ENCODE measurements at places on chromosomes 4 and X. TPM values are rescaled to one million over a fixed set of nuclear protein-coding genes. Genes with fewer than 3 reads are reported as not detected.

YY2 gene
- 0.61 TPM for total RNA-seq

SSX1 gene
- 0.26 TPM for total RNA-seq

GRCh38 chr4:182770996-182771514, 146.1 kb downstream of the DCTD start:
- DNase-seq: no peak
- no peak overlapping the region for H3K27ac ChIP-seq
- H3K27me3 ChIP-seq: no peaks in the 10 kb centered on the region

GRCh38 chr4:10730019-10730418, 45.5 kb upstream of the CLNK start:
- peaks cover 2% of the 10 kb centered on the region for H3K27me3 ChIP-seq
- no peak overlapping the region for H3K27ac ChIP-seq
- H3K36me3 ChIP-seq: no peaks in the 10 kb centered on the region
- H3K4me3 ChIP-seq: no peak overlapping the region
- DNase-seq: no peak
- H3K4me1 ChIP-seq: peaks cover 5% of the 10 kb centered on the region

GRCh38 chr4:163350672-163351071, 7.0 kb downstream of the NPY5R start:
- no peak overlapping the region for H3K4me3 ChIP-seq
- H3K36me3 ChIP-seq: no peaks in the 10 kb centered on the region
- no peaks in the 10 kb centered on the region for H3K4me1 ChIP-seq
- no peaks in the 10 kb centered on the region for H3K27me3 ChIP-seq
- H3K27ac ChIP-seq: no peak overlapping the region

- DNase-seq: peak; percentile 48
- no peaks in the 10 kb centered on the region for H3K27me3 ChIP-seq
- H3K4me3 ChIP-seq: peak overlapping the region; percentile 72
- peaks cover 43% of the 10 kb centered on the region for H3K36me3 ChIP-seq
Observed at GRCh38 chr4:2935762-2936743, 27.2 kb downstream of the NOP14 start.

- no peaks in the 10 kb centered on the region for H3K4me1 ChIP-seq
- no peak overlapping the region for H3K4me3 ChIP-seq
- H3K36me3 ChIP-seq: no peaks in the 10 kb centered on the region
- no peak overlapping the region for H3K27ac ChIP-seq
Observed at GRCh38 chrX:130253916-130254315, 14.8 kb downstream of the ZNF280C start.

DNA sequence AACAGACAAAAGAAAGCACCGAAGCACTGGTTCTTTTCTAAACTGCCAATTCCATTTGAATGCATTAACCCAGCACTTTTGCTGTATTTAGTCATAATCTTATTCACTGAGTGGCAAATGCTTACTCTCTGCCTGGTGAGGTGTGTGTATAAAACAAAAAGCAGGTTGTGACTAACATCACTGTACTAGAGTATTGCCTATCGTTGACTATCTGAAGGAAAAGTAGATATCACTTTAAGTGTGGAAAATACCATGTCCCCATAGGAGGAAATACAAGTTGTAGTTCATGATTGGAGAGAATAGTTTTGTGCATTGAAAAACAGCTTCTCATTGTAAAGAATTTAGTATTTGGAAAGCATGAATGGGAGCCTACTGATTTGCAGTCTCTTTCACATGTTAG, 2.7 kb downstream of the PDLIM5 start:
- no peak overlapping the region for H3K4me3 ChIP-seq
- H3K4me1 ChIP-seq: peaks cover 10% of the 10 kb centered on the region
- H3K36me3 ChIP-seq: no peaks in the 10 kb centered on the region
- no peak for DNase-seq

DNA sequence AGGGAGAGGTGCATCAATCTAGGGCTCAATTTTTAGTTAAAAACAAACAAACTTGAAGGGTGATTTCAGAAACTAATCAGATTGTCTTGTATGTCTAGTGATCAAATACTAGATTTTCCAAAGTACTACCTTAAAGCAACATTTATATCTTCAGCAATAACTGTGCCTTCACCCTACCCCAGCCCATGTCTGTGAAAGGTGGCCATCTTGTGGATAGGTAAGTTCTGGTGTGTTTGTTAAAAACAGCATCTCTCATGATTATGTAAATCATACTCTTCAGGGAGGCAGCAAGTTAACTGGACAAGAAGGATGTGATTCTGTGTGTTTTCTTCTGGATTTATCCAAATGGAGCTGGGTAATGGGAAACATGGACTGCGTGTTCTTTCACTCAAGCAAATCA, 81.4 kb upstream of the ACSL1 start:
- H3K27me3 ChIP-seq: peaks cover 2% of the 10 kb centered on the region
- H3K4me3 ChIP-seq: no peak overlapping the region
- no peaks in the 10 kb centered on the region for H3K36me3 ChIP-seq

- no peak overlapping the region for H3K4me3 ChIP-seq
- DNase-seq: no peak
- H3K27me3 ChIP-seq: no peaks in the 10 kb centered on the region
- no peaks in the 10 kb centered on the region for H3K36me3 ChIP-seq
Observed at GRCh38 chr4:112564706-112565270, 48.8 kb upstream of the NEUROG2 start.

GRCh38 chr4:109315818-109316217, 13.4 kb upstream of the COL25A1 start:
- H3K4me1 ChIP-seq: no peaks in the 10 kb centered on the region
- DNase-seq: no peak
- H3K4me3 ChIP-seq: no peak overlapping the region
- no peaks in the 10 kb centered on the region for H3K36me3 ChIP-seq

DNA sequence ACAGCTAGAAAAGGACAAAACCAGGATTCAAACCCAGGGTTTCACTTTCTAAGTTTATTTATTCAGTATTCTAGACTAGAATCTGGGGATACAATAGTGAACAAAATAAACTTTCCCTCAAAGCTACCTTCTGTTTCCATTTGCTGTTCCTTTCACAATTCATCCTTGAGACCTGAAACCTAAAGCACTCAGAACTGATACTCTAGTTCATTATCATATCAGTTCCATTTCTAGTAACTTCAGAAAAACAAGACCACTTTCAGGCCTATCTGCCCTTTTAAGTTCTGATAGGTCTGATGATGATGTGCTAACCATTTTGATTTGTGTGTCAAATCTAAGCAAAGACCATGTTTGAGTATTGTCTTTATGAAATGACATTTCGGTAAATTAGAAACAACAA, 7.8 kb upstream of the XK start:
- H3K4me1 ChIP-seq: no peaks in the 10 kb centered on the region
- no peak overlapping the region for H3K27ac ChIP-seq
- no peaks in the 10 kb centered on the region for H3K36me3 ChIP-seq
- no peak for DNase-seq
- no peaks in the 10 kb centered on the region for H3K27me3 ChIP-seq

Measured in T-cell (primary cell).